Activated CD8-positive, alpha-beta memory T cell treated with anti-CD3 and anti-CD28 coated beads for 1 hour (primary cell): ENCODE measurements at places on chromosomes 5 and 9.

DNA sequence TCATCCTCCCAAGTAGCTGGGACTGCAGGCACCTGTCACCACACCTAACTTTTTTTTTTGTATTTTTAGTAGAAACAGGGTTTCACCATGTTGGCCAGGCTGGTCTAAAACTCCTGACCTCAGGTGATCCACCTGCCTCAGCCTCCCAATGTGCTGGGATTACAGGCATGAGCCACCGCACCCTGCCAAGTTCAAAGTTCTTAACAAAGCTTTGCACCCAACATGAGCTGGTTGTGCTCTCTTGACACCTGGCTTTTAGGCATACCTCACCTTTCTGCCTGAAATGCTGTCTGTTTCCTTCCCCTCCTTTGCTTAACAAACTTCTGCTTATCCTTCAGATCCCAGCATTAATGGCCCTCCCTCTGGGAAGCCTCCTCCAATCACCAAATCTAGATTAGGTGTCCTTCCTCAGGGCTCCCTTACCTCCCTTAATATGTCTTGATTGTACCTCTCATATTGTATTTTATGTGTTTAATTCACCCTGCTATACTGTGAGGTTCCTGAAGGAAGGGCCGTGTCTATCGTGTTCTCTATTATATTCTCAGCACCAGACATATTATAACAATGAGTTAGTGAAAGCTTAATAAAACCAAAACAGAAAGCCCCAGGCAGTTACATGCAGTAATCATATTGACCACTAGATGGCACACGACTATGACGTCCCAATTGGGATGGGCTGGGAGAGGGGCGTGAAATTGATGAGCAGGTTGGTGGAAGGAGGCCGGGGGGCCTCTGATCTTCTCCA is 62.9 kb upstream of the PPARGC1B start:
- DNase-seq: no peak

- DNase-seq: no peak
These were observed 6.4 kb upstream of the SLC12A7 start for GRCh38 chr5:1118231-1118698.

DNA sequence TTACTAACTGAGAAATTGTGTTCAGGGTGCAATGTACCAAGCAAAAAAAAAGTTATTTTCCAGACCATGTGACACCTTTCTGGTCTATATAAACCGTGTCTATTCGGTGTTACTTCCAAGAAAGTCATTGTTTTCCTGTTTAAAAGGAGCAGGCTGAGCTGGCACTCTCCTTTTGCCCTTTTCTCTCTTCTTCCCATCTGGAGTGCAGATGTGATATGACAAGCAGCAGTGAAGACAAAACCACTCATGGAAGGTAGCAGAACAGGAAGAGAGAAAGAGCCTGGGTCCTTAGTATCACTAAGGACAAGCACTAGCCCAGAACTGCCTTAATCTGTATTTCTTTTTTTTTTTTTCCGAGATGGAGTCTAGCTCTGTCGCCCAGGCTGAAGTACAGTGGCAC is 25.6 kb downstream of the LYRM7 start:
- no peak for DNase-seq

DNA sequence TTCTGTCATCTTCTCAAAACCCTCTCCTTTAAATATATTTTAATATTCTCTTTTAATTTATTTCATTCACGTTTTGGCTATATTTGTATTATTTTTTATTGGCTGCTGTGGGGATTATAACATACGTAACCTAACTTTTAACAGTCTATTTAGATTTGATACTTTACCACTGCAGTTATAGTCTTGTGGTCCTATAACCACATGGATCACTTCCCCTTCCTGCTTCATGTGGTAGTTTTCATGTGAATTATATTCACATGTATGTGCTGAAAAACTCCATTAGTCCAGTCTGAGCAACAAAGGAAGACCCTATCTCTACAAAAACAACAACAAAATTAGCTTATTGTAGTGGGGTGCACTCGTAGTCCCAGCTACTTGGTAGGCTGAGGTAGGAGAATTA is 34.3 kb downstream of the CENPP start:
- no peak for DNase-seq

DNA sequence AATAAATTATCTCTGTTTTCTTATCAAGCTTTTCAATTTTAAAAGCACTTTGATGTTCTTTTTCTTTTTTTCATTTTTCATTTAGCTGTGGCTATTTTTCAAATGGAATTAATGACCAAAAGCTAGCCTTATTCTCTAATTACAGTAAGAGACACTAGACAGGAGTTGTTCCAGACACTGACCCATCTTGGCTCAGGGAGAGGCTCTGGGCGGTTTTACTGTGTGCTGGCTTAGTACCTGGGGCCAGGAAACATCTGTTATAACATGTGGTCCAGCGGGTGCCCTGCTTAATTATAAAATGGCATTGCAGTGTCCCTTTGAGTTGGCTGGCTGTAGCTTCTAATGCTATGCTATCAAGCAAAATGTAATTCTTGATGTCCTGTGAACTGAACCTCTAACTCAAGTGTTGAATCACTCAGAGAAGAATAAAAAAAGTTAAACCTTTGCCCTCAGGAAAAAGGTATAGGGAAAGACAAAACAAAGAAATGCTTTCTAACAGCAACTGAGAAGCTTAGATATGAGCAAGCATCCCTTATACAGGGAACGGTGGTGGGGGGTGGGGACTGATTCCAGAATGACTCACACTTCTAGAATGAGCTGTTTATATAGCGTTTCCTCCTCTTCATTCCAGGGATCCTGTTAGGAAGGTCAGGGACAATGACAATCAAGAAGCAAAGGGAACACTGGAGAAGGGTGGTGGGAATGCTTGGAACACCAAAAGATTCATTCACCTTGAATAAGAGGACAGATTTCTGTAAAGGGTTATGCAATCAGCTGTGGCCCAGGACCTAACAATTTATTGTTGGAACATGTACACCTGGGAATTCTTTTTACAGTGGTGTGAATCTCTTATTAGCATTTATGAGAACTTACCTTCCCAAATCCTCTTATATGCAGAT is 58.7 kb upstream of the NFIB start:
- DNase-seq: no peak

DNA sequence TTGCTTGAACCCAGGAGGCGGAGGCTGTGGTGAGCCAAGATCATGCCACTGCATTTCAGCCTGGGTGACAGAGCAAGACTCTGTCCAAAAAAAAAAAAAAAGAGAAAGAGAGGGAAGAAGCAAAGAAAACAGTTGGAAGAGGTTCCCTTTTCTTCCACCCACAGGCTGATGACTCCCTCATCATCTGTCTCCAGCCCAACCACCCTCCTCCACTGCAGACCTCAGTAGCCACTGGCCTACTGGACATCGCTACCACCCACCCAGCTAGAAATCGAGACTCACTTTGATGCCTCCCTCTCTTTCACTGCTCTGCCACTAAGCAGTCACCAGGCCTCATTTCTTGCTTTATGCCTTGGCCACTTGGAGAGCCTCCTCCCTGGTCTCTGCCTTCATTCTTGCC is 71.2 kb downstream of the NIPSNAP3B start:
- no peak for DNase-seq

DNA sequence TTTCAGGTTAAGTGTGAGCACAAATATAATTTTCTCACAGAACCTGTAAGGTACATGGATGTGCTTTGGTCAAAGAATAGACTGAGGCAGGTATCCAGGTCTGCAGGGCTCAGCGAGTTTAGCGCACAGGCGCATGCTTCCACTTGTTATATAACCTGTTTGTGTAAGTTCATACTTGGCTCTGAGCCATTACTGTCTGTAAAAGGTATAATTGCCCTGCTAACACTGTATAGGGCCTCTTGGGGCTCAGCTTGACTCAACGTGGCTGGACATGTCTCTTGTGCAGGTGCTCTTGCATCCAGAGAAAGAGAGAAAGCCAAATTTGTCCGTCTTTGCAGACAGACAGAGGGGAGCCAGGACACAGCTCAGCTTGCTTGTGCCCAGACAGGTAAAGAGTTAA is 759.6 kb downstream of the MTRR start:
- DNase-seq: no peak

GRCh38 chr9:137988051-137988450 is 110.5 kb downstream of the CACNA1B start:
- DNase-seq: no peak

DNA sequence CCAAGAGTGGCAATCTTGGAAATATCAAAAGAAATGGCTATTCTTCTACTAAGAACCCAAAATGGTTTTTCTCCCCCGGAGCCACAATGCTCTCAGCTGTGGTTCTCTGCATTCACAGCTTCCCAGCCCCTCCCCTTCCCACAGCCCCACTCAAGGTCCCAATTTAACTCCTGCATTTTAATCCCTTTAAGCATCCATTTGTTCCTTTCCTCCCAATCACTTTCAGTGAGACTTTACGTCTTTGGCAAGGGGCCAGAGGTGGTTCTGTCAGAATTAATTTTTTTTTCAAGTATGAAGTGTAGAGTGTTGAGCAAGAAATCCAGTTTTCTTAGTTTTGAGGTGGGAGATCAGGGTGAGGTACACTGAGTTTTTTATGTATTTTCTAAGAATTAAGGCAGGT is 256.9 kb downstream of the GLIS3 start:
- no peak for DNase-seq

- no peak for DNase-seq
These were observed 11.7 kb upstream of the GADD45G start for GRCh38 chr9:89592963-89593726.

DNA sequence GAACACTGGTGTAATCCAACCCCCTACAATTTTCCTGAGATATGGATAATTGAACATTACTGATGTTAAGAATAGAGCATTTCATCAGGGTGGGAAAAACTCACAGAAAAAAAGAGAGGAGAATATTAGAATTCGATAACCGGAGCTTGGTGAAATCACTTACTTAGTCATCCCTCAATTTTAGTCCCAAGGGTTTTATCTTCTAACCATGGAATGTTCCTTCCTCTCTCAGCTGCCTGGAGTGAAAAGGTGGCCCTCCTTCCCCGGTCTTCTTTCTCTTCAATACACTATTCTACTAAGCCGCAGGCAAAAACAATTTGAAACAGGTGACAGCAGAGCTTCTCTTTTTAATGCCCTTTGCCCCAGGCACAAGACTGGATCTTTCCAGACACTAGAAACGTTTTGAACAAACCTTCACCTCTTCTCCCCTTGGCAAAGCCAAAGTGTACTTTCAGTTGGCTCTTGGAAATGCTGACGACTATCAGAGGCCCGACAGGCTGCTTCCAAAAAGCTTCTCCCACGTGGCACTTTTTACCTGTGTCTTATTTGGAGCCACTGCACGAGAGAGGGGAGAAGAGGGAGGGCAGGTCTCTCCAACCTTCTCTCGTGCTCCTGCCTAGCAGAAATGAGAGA is 543.9 kb downstream of the TLE1 start:
- no peak for DNase-seq

- DNase-seq: no peak
These were observed 79.9 kb upstream of the CPEB4 start for GRCh38 chr5:173808079-173808808.

- DNase-seq: no peak
These were observed 59.4 kb downstream of the EHMT1 start for GRCh38 chr9:137678202-137678601.

GRCh38 chr5:39943811-39944210 is 519.0 kb upstream of the DAB2 start:
- no peak for DNase-seq

- DNase-seq: no peak
These were observed 75.4 kb upstream of the SELENOP start for GRCh38 chr5:42887097-42887496.

DNA sequence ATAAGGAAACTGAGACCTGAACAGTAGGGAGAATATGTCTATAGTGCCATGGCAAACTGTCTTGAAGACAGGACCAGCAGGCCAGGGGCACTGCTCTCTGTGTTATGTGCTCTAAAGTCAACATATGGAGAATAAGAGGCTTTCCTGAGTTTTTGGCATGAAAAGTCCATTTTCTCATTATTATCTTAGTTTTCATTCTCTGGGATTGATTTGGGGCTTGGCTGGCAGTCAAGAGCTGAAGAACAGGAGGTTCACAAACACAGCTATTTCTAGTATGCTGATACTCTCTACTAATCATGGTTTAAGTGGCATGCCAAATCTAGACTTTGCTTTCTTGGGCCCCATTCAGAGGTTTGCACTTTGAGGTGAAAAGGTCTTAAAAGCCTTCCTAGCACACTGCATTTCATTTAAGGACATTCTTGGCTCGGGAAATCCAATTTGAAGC is 404.4 kb downstream of the ZNF608 start:
- no peak for DNase-seq

DNA sequence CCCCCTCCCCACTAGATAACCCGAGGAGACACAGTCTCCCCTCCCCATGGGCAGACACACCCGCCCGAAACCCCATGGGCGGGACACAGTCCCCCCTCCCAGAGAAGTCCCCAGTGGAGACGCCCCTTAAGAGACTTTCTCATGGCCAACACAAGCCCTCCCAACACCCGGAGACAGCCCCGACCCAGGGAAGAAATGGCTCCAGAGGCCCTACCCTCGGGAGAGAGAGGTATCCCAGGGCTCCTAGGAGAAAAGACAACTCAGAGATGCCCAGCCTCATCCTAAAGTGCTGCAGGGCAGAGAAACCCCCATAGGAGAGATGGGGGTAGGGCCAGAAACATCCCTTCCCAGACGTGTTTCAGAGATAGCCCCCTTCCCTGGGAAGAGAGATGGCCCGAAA is 27.4 kb downstream of the PCDH1 start:
- DNase-seq: no peak

GRCh38 chr9:104075801-104076753 is 18.0 kb upstream of the SMC2 start:
- DNase-seq: no peak

DNA sequence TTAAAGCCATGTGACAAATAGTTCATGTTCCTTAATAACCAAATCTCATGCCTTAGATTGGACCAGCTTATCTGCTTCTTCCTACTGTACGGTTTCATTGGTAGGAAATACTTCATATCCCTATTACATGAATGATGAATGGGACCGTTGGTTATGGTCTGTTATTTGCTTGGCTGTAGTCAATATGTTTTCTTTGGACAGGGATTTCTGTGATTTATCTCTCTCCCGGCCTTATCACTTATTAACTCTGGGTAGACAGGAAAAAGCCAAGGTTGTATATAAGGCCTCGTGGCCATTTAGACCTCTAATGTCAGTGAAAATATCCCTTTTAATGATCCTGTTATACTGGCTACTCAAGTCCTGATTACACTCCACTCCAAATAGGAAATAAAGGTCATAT is 330.6 kb downstream of the EBF1 start:
- DNase-seq: no peak

- DNase-seq: no peak
These were observed 511.5 kb upstream of the CYLC2 start for GRCh38 chr9:102483651-102484050.

DNA sequence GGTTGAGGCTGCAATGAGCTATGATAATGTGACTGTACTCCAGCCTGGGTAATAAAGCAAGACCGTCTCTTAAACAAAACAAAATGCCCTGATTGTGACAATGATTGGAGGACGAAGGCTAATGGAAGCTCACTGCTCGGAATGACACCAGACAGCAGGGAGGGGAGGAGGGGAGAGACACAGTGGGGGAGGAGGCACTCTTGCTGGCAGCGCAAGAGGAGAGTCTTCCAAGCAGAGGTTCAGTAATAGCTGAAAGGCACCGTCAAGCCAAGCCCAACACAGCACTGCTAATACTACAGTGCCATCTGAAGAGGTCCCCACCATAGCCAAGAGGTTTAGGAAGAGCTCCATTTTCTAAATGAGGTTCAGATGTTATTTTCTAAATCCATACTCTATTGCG is 102.3 kb downstream of the GLDC start:
- no peak for DNase-seq
